ENCODE measurements at places on chromosomes 16 and 17. TPM values are rescaled to one million over a fixed set of nuclear protein-coding genes. Genes with fewer than 3 reads are reported as not detected.

SRCIN1 gene
- total RNA-seq, result not detected

TBC1D3 gene
- total RNA-seq, result not detected

MMP15 gene
- total RNA-seq, result 4.3 TPM

NPIPA5 gene
- 5.3 TPM for total RNA-seq

DPEP1 gene
- total RNA-seq, result not detected

Measured in smooth muscle cell of the pulmonary artery (primary cell).